ENCODE measurements at places on chromosomes 1 and 21. TPM values are rescaled to one million over a fixed set of nuclear protein-coding genes. Genes with fewer than 3 reads are reported as not detected.
A peak's percentile ranks its signal among the peaks of the same experiment; 100 is the strongest.

DNA sequence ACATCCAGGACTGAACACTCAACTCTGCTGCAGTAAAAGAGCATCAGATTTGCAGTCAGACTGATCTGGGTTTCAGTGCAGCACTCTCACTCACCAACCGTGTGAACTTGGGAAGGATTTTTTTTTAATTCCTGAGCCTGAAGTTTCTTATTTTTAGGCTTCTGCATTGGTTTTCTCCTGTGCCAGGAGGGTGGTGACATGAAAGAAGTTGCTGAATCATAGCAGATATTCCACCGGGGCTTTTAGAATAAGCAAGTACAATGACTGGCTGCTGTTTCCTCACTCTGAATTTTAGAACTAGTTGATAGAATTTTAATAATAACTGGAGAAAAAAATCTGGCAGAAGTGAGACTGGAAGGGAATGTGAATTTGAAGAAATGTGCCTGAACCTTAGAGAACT lies 11.6 kb downstream of the ADAM30 start:
- DNase-seq = no peak

DNA sequence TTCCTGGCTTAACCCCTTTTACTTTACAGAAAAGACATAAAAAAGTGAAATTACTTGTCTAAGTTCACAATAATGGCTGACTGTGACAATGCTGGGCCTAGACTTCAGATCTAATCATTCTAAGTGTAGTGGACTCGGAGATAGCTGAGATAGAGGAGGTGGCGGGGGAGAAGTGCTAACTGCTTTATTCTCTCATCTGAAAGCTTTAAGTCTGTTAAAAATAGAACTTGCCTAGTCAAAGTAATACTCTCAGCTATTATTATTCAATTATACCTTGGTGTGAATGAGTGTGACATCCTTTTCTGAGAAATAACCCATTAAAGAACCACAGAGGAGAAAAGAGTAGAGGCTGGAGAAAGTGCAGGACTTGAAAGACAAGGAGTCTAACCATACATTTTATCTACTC lies 96.1 kb upstream of the OLIG2 start:
- DNase-seq = no peak

LY9 gene
- total RNA-seq = not detected

ARHGEF16 gene
- 31.5 TPM for total RNA-seq

PLA2G2F gene
- total RNA-seq = 9.2 TPM

DNA sequence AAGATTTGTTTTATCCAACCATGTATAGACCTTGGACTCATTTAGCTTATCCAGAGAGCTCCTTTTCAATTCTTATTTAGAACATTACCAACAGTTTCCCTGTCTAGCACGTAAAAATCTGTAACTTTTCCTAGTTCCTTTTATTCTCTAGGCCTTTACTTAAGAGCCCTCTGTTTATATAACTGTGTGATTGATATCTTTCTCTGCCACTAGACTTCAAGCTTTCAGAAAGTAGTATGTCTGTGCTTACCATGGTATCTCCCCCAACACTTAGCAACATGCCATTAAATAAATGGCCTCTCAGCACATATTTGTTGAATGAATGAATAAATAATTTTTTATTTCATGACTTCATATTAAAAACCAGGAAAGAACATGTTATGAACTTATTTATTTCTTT lies 209.4 kb downstream of the PTPRC start:
- DNase-seq = no peak

DNA sequence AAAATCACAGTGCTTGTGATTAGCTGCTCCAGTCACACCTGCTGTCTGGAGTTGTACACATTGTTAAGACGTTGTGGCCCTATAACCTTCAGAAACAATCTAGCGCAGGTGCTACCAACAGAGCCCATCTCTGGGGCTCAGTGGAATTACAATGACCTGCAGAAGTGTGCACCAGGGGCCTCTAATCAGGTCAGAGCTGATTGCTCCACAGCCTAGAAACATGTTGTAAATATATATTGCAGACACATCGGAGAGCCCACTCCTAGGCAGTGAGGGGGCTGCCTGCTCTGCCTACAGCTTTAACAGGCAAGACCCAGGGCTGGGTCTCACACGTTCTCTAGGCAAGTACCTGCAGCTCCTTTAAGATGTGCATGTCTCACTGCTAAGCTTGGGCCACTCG lies 302.0 kb downstream of the SIPA1L2 start:
- DNase-seq = no peak

CAMSAP2 gene
- total RNA-seq = 31.9 TPM

- no peak for DNase-seq
Observed at GRCh38 chr1:36136535-36136934, 11.5 kb upstream of the COL8A2 start.

CFHR1 gene
- total RNA-seq = not detected

DNA sequence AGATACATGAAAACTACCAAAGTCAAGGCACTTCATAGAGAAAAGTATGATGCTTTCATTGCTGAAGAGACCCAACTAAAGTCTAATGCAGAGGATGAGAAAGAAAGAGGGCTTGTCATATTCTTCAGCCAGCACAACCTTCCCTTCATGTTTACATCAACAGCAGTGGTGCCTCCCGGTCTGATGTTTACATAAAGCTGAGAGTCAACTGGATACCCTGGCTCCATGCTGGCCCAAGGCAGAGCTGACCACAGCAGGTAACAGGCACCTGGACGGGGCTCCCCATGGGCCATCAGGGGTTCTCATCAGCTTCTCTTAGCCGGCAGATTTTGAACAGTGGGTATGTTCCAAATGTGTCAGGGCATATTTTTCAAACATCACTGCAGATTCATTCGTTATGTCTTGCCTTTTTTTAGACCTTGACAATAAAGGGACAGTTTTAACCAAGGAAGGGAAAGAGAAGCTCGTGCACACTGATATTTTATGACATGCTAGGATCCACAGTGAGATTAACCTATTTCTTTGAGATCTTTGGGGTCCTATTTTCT lies 117.1 kb downstream of the NRIP1 start:
- DNase-seq = no peak

GRCh38 chr1:44327679-44328491 lies 27.2 kb downstream of the ERI3 start:
- DNase-seq = peak; percentile 99

DNA sequence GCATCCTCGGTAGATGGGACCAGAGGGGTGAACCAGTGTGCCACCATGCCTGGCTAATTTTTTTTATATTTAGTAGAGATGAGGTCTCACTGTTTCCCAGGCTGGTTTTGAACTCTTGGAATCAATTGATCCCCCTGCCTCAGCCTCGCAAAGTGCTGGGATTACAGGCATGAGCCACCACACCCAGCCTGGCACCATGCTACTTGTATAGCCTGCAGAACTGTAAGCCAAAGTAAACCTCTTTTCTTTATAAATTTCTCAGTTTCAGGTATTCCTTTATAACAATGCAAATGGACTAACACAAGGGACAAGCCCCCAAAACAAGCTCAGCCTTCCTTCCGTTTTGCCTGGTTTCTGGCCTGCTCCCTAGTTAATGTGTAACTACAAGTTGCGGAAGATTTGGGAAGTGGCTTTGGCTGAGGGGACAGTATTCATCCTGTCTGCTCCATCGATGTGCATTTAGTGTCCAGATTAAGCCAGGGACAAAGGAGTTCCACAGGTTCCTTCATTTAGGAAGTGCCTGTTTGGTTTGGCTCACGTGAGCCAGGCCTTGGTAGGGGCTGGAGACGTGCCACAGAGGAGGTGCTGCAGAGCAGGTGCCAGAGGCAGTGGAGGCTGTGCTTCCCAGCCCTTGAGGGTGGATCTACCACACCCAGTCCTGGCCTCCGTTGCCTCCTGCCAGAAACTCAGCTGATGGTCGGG lies 4.4 kb downstream of the AVPR1B start:
- no peak for DNase-seq

- DNase-seq = no peak
Observed at GRCh38 chr1:7463526-7463925, 307.6 kb upstream of the VAMP3 start.

Measured in kidney epithelial cell (primary cell).